Stimulated activated CD8-positive, alpha-beta memory T cell treated with anti-CD3 and anti-CD28 coated beads, Interleukin-2, amount 100 ng/mL, for 1 hour (primary cell): ENCODE measurements at places on chromosomes 4 and X.

GRCh38 chr4:186137196-186137794, 32.8 kb downstream of the FAM149A start:
- no peak for DNase-seq

DNA sequence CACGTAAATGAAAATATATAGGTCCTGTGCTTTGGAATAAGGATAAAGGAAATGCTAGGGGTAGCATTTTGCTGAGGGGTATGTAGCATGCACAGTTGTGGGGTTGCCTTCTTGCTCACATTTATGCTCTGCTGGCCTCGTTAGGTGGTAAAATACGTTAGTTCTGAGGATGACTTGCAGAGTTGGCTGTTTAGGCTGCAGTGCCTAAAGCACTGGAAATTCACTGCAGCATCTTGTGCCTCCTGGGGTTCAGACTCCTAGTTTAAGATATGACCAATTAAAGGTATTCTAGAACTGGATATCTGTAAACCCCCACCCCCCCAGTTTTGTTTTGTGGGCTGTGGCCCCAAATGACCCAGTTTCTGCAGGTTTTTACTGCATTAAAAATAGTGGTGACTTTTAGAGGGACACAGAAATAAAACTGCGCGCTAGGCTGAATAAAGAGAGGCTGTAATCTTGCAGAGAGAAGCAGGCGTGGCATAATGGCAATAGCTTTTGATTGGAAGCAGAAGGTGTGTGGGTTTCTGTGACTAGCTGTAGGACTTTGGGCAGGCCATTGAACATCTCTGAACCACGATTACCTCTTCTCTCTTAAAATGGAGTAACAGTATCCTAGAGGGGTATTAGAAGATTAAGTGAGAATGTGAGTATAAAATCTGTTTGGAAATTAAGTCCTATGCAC, 79.3 kb downstream of the REPS2 start:
- no peak for DNase-seq

DNA sequence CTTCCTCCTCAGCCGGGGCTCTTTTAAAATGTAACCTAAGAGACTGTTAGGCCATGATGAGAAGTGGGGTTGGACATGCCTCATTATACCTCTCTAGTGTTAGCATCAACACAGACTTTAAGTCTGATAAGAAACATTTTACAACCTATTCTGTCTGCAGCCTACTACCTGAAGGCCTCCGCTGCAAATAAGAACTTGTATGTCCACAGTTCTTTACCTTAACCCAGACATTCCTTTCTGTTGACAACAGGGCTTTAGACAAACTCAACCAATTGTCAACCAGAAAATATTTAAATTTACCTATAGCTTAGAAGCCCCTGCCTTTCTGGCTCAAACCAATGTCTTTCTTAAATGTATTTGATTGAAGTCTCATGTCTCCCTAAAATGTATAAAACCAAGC, 1418.6 kb downstream of the STIM2 start:
- no peak for DNase-seq

- DNase-seq, result no peak
These were observed 145.7 kb downstream of the EDA start for GRCh38 chrX:69761633-69762032.

DNA sequence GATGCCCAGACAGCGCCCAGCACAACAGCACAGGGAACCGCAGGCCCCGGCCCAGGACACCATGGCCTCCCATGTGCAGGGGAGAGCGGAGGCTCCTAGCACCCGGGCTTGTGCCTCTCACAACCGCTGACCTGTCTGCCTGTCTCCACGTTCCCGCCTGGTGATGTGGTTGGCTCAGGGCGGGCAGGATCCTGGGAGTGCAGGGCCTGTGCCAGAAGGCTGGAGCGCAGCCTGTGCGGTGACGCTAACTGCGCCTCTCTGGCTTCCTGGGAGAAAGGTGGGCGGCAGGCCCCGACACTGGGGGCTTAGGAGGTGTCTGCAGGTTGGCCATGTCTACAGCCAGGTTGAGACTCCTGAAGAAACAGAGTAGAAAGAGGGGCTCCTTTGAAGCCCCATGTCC, 48.7 kb downstream of the CPZ start:
- DNase-seq, result no peak

GRCh38 chr4:10008609-10009005, 12.7 kb downstream of the SLC2A9 start:
- no peak for DNase-seq

- DNase-seq, result no peak
These were observed 667.4 kb upstream of the NDST4 start for GRCh38 chr4:115780835-115781234.

GRCh38 chr4:25703731-25704388, 48.2 kb downstream of the SLC34A2 start:
- DNase-seq, result no peak

DNA sequence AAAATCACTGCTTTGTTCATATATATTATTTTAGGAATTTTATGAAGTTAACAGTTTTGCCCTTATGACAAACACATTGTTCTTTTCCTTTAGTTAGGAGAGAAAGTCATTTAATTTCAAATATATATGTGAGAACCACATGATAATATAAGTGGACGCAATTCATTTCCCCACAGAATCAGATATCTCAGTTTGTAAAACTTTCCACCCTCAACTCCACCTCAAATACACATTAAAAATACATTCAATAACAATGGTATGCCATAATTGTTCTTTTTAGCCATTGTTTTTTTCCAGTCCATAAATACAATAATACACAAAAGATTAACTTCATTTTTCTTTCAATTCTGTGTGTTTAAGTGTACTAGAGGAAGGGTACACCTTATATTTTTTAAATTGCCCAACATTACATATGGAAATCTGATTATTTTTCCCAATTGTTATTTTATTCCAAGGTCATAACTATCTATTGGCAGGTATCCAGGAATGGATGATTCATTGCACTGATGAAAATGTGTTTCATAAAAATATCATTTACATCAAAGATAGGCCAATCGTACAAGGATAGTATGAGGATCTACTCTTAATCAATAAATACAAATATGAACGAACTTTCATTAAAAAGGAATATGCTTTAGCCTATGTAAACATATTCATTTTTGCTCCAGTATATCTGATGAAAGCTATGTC, 125.0 kb downstream of the PPP3CA start:
- no peak for DNase-seq

DNA sequence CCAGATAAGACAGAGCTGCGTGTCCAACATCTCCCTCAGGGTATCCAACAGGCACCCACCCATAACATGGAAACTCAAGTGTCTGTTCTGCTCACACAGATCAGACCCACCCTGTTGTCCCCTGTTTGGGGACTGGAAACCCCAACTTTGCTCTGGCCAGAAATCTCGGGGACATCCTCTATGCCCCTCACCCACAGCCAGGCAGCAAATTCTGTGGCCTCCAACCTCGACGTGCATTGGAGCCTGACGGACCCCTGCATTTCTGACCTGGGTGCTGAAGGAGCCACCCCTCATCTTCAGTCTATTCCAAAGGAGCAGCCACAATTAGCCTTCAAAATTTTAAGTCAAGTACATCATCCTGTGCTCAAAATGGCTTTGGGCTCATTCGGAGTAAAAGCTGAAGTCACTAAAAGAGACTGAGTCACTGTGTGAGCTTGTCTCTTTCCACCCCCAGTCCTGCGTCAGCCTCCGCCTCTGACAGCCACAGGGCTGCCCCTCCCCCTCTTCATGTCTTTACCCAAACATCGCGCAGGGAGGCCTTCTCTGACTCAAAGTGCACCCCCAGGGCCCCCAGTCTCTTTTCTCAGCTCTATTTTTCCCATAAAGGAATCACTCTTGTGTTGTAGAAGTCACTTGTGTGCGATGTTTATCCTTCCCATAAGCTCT, 24.4 kb upstream of the PDE6B start:
- no peak for DNase-seq

GRCh38 chr4:80015407-80016189, 57.4 kb downstream of the ANTXR2 start:
- no peak for DNase-seq

DNA sequence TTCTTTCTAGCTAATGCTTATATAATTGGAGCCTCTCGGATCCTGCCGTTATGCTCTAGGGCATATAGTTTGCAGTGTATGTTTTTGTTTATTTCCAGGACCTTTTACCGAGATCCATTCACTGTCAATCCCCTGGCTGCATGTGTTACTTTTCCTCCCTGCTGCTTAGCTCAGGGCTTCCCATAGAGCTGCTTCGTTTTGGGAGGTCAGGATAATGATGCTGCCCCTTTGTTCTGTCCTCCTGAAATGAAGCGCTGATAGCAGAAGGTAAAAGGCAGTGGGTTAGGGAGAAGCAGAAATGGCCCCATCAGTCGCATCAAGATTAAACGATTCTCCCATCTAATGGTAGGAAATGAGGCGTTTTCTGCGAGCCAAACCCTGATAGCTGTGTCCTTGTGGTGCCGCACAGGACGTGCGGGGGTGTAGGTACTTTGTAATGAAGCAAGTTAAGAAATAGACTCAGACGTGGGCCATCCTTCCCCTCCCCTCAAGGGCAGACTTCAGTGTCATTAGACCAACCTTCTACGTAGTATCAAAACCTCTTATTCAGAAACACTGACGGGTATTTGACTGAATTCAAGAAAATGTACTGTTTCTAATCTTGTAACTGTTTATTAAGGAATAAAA, 37.3 kb downstream of the AFF2 start:
- no peak for DNase-seq

DNA sequence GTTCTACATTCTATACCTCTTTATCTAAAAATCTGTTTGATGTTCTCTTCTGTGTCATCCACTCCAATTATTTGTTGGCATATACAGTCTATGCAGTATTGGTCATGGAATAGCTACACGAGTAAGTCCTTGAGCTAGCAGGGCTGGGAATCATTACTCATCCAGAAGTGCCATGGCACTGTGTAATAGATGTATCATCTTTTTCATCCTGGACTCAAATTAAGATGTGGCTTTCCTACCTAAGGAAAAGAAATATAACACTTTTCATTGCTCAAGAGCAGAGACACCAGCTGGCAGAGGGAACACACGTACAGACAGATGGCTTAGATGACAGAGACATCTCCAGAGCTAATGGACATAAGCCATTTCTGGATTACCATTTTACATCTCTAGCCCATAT, 159.8 kb downstream of the FAM13A start:
- DNase-seq, result no peak

DNA sequence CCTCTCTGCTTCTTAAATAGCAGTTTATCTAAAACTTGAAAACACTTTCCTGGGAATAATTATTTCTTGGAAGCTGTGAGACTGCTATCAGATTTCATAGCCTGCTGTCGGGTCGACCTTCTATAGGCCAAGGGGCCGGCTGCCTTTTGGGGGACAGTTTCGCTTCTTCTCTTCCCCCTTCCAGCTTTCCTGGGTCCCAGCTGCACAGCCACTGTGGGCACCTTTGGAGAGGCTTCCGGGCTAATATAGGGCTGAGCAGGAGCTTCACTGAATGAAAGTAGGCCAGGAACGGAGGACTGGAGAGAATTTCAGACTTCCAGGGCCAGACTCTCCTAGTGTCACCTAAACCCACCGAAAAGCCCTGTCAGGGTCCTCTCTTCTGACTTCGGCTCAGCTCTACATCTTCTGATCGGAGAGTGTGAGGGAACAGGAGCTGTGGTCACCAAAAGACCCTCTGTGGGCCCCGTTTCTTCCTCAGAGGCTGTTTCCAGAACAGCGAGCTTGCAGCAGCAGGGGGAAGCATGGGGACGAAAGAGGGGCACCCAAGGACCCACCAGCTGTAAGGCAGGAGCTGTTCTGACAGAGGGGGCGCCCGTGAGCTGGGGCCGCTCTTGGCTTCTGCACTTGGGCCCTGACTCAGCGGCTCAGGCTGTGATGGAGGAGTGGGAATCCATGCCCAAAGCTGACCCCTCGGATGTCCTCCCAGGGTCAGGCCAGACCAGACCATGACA, 620.6 kb downstream of the BCOR start:
- DNase-seq, result no peak

DNA sequence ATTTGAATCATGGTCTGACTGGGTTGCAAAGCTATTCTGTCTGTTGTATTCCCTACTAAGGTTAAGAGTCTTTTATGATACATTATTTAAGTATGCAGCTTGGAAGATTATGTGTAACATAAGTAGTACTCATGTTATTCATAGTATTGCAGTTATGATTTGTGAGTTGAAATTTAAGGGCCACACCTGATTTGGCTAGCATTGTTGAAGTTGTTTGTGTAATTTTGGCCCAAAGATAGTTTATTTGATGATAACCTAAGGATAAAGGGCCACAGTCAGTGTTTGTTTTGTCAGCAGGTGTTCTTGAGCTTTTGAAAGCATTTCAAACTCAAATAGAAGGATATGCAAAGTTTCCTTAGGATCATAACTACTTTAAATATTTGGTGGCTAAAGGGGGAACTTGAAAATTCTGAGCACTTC, 38.9 kb downstream of the NUDT9 start:
- DNase-seq, result no peak

DNA sequence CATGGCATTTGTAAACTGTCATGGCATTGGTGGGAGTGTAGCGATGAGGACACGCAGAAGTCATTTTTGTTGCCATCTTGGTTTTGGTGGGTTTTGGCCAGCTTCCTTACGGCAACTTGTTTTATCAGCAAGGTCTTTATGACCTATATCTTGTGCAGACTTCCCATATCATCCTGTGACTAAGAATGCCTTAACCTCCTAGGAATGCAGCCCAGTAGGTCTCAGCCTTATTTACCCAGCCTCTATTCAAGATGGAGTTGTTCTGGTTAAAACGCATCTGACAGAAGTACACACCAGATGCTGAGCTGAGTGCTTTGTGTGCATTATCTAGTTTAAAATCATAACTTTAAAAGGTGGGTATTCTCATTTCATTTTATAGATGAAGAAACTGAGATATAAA, 268.8 kb upstream of the GALNT7 start:
- no peak for DNase-seq

DNA sequence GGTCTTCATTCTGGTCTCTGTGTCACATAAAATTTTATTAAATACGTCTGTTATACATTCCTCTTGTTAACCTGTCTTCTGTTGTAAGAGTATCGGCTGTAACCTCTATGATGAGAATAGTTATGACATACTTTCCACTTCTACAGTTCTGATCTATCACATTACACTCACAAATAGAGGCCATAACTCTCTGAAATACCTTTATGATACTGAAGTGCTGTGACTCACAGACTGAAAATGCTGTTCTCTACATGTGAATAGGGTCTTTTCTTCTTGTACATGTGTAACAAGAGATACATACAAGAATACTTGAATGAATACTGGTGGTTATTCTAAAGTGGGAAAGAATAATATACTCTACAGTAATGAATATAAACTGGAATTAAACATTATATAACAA, 1047.6 kb downstream of the TECRL start:
- no peak for DNase-seq

- DNase-seq, result no peak
These were observed 108.5 kb downstream of the PHKA2 start for GRCh38 chrX:18875256-18875878.

DNA sequence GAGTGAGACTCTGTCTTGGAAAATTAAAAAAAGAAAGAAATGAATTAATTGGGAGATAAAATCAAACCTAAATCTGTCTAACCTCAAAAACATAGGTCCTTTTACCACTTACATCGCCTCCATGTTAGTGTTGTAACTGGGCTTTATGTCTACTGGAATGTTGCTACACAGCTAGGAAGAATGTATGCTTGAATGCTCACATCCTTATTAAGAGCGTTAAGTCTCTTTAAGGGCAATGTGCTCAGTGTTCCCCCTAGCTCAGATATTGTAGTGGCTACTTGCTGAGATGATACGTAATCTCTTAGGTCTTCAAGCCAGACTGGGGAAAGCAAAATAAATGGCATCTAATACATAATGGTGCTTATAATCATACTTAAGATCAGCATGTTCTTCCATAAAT, 1072.8 kb downstream of the PDHA2 start:
- no peak for DNase-seq
